ENCODE measurements at places on chromosomes 5 and 9. TPM values are rescaled to one million over a fixed set of nuclear protein-coding genes. Genes with fewer than 3 reads are reported as not detected.

The LAMC3 gene
- not detected for total RNA-seq

The IL33 gene
- total RNA-seq = 4.7 TPM

The AGXT2 gene
- not detected for total RNA-seq

The ZNF658 gene
- 4.8 TPM for total RNA-seq
